ENCODE measurements at places on chromosomes 2 and 18.

DNA sequence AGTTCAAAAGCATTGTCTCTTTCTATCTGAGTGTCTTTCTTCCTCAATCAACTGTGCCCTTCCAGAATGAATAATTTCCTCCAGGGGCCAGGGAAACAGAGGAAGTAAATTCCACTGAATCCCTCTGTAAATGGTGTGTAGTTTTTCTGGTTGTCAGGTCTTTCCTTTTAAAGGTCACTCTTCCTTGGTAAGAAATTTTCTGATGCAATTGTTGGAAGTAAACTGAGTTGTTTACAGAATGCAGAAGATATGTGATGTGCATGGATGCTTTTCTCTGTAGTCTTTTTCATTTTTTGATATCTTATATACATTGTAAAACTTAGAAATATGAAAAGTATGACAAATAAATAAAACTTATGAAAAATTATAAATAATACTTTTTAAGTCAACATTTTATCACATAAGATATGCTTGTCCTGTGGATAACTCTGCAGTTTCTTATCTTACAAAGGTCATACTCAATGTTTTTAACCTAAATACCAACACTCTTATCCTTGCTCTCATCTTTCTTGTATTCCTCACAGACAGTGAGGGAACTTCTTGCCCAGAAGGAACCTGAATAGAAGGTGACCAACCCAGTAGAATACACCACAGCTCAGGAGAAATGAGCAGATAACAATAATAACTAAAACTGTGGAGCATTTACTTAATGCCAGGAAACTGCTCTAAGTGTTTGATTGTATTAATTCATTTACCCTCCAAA, 234.5 kb downstream of the METTL4 start:
- DNase-seq: no peak

DNA sequence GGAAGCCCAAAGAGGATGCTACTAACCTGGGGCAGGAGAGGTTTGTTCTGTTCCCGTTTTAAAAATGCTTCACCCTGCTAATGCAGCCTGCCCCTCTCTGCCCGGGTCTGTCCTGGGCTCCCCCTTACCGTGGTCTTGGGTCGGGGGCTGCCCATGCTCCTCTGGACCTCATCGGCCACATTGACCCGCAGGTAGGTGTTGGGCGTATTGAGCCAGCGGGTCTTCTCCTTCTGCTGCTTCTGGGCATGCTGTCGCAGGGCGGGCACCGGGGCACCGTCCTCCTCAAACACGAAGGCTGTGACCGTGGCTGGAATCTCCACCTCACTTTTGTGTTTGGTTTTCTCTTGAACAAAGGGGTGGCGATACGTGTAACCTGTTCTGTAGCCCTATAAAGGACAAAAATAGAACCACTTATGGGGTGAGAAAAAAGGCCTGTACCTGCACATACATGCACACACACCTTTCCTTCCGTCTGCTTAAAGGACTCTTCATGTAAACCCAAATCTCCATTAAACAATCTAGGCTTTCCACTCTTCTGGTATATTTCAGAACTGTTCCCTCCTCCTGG, 89.3 kb downstream of the ADD2 start:
- no peak for DNase-seq

GRCh38 chr2:98134172-98135005, 47.4 kb downstream of the VWA3B start:
- peak; percentile 80 for DNase-seq

GRCh38 chr18:29153091-29153490, 976.2 kb upstream of the CDH2 start:
- DNase-seq: no peak

GRCh38 chr18:78780719-78781600, 198.7 kb upstream of the SALL3 start:
- no peak for DNase-seq

- no peak for DNase-seq
These were observed 124.2 kb downstream of the NEDD4L start for GRCh38 chr18:58168221-58168620.

GRCh38 chr2:177942731-177943130, 129.8 kb downstream of the PDE11A start:
- DNase-seq: no peak

- peak; percentile 65 for DNase-seq
These were observed 45.5 kb upstream of the SLC8A1 start for GRCh38 chr2:40497251-40497859.

GRCh38 chr2:108182489-108182888, 57.3 kb upstream of the SULT1C3 start:
- peak; percentile 21 for DNase-seq

DNA sequence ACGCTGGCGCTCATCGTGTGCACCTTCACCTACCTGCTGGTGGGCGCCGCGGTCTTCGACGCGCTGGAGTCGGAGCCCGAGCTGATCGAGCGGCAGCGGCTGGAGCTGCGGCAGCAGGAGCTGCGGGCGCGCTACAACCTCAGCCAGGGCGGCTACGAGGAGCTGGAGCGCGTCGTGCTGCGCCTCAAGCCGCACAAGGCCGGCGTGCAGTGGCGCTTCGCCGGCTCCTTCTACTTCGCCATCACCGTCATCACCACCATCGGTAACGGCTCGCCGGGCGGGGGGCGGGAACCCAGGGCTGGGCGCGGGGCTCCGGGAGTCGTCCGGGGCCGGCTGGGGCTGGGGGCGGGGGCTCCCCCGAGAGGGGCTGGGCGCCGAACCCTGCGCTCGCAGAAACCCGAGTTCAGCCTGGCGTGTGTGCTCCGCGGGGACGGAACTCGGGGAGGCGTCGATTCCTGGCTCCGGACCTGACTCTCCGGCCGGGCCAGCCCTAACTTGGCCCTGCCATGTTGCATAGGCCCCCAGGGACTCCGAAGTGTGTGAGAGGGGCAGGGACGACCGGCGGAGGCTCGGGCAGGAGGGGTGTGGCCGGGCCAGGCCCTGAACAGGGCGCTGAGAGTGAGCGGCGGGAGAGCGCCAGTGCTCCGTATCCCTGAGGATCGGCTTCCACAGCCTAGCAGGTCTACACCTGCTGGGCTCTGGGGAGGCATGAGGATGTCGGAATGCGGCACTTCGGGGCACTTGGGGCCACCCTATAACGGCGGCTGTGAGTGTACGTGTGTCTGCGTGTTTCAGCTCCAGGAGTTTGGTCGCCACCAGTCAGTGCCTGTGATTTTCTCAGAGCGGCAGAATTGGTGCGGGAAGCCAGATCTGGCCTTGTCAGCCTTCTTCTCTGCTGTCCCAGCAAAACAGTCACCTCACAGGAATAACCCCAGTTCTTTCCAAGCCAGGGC, 651 bp downstream of the KCNK3 start:
- peak; percentile 3 for DNase-seq

DNA sequence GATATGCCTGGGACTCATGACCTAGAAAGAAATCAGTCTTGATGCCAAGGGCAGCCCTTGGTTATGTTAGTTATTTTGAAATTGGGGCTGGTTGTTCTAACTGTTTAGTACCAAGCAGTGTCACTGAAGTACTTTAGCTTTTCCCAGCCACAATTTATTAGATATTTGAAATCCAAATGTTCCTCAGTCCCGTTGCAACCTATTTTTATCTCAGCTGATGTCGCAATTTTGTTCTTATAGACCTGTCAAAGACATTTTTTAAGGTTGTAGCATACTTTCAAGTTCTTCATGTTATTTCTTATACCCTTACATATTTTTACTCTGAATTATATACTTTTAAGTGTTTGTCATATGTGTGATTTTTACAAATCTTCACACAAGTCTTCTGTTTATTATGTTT, 100.1 kb downstream of the LRP1B start:
- no peak for DNase-seq

- DNase-seq: no peak
These were observed 91.7 kb downstream of the DYSF start for GRCh38 chr2:71544919-71545571.

DNA sequence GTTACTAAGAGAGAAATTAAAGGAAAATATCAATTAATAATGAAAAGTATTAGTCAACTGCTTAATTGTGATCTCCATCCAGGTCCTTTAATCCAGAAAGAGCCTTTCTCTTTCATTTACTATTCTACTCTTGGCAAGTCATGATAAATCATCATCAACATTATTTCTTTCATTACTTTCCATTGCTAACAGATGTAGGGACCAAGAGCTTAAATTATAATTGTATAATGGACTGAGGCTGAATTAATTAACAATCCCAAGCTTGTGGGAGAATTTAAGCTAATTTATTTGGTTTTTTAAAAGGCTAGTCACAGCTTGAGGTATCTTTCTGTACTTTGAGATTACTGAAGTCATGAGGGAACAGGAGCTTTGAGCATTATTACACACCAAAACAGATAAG, 223.9 kb downstream of the ERBB4 start:
- no peak for DNase-seq

DNA sequence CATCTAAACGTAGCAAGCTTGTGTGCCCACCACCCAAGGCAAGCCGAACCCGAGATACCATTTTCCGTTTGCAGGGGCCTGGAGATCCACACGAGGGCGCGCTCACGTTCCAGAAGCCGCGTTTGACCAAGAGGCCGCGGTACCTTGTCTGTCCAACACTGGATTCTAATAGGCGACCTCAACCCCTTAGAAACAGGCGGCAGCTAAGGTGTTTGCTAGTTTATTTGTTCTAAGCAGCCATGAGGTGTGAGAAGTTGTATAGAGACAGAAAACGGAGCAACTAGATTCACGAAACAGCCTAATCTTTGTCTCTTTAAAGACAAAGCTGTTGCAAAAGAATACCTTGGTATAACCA, 4.2 kb downstream of the HOXD11 start:
- peak; percentile 67 for DNase-seq

GRCh38 chr2:36800381-36800780, 103.9 kb downstream of the VIT start:
- no peak for DNase-seq

- DNase-seq: peak; percentile 91
These were observed 11.3 kb downstream of the STK17B start for GRCh38 chr2:196160101-196160500.

GRCh38 chr2:218393750-218394290, 5.8 kb upstream of the CTDSP1 start:
- DNase-seq: no peak

DNA sequence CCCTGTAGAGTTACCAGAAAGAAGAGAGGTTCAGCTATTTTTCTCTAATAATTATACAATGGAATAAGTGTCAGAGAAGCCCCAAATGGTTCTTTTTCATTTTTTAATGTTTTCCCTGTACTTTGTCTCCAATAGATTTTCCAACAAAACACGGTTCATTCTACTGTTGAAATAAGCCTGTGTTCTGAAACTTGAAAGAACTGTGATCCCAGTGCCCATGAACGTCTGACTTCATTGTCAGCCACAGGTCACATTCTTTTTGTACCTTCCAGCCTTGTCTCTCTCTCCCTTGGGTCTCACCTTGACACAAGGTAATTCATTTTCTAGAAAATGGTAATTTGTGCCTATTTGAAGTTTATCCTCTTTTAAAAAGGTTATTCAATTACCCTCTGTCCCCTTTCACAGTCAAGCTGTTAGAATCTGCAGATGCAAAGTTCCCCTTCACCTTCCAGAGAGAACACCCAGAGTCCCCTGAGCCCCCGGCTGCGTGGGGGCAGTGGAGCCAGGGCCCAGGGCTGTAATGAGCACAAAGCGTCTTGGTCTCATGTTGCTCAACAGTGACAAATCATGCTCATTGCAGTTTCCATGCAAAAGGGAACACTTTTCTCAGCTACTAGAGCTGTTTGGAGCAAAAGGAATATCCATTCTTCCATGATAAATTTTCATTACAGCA, 115.2 kb downstream of the SPHKAP start:
- DNase-seq: no peak

- DNase-seq: no peak
These were observed 111.5 kb upstream of the LGALSL start for GRCh38 chr2:64342195-64343099.

DNA sequence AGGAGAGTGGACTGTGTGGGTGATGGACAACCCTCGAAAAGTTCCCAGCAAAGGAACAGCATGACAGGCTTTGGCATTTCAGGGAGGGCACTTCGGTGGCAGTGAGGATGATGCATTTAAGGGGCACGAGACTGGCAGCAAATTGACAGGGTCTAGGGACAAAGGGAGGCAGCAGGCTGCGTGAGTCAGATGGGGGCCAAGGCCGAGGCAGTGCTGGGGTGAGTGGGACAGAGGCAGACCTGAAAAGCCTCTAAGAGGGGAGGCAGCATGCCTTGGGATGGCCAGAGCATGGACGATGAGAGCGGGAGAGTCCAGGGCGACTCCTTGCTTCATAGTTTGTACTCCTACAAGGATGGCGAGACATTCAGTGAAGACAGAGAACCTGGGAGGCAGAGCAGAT, 49.5 kb upstream of the LYPD1 start:
- no peak for DNase-seq

DNA sequence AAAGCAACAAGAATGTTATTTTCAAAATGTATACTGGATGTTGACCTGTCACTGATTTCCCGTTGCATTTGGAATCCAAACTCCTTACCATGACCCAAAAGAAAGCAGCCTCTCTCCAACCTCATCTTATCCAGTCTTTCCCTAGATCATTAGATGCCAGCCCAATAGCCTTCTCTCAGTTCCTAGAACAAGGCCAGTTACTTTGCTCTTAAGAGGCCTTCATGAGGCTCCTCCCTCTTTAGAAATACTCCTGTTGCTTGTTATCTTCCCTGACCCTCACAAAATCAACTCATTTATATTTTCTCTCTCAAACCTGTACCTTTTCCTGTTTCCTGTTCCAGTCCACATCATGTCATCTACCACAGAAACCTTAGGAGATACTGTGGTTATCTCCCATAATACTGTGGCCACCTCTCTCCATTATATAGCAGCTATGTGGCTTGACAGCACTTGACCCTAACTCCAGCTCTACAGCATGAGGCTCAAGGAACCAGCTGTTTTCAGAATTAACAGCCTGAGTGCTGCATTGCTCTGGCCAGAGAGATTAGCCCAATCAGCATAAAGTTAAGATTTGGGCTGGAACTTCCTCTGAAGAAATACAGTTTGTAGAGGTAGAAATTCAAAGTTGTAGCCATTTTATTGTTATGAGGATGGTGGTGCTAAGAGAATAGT, 22.8 kb downstream of the SRBD1 start:
- no peak for DNase-seq

DNA sequence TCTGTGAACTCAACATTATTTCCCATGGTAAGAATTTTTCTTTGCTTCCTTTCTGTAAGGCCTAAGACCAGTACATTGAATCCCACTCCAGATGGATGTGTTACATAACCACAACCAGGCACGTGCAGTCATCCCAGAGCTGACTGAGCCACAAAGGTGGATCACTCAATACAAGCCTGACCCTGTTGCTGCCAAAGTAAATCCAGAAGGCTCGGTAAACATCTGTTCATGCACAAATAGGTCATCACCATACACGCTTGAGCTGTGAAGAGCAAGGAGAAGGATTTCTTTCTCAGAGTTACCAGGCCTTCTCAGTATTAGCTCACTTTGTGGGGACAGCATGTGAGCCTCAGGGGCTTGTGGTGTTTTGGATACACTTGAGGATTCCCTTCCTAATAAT, 791.4 kb upstream of the FANCL start:
- DNase-seq: no peak

Measured in fibroblast of mammary gland (primary cell).